ENCODE measurements at places on chromosomes 2 and 18.

DNA sequence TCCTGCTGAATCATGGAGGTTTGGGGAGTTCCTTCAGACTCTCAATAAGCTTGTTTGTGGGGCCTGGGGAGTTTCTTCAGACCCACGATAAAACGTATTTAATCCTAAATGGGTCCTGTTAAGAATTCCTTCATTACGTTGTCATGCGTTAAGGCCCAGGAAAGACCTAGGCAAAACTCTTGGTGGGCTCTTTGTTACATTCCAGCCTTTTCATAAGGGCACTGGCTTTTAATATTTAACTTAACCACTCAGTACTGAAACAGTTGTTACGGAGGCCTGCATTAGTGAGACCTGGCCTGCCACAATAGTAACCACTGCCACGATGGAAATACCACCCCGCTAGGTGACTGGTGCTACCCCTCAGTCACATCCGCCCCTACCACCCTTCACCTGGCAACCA is 17.5 kb upstream of the BIN1 start:
- no peak for DNase-seq

DNA sequence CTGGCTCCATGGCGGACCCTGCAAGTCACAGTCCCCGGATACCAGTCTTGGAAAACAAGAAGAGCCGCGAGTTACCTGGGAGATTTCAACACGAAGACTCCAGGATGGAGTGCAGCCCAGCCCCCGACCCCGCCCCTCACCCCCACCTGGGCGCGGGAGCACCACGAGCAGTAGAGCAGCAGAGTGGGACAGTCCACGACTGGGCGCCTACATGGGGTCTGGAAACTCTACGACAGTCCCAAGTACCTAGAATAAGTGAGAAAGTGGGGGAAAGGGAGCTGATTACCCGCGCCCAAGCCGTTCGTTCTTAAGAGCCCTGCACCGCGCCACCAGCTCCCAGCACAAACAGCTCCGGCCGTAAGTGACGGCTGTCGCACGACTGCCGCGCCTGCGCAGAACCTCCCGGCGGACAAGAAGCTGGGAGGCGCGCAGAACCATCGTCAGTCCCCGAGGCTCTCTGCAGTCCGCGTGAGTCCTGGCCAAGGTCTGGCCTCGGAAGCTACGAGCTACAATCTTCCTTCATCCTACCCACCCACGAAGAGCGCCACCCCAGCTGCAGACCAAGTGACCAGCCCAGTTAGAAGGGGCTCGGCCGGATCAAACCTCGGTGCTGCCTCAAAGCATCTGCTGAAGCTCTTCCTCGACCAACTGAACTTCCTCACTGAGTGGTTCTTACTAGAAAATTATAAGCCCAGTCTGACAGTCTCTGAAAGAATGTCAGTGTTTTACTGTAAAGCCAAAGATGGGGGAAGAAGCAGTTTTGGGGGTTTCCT is at the start of gene DPY30:
DPY30 (minus strand) TSS at position 359 of the 773 bp plus-strand sequence; CDS start at position 10, 349 bp downstream.
- peak; percentile 77 for DNase-seq

DNA sequence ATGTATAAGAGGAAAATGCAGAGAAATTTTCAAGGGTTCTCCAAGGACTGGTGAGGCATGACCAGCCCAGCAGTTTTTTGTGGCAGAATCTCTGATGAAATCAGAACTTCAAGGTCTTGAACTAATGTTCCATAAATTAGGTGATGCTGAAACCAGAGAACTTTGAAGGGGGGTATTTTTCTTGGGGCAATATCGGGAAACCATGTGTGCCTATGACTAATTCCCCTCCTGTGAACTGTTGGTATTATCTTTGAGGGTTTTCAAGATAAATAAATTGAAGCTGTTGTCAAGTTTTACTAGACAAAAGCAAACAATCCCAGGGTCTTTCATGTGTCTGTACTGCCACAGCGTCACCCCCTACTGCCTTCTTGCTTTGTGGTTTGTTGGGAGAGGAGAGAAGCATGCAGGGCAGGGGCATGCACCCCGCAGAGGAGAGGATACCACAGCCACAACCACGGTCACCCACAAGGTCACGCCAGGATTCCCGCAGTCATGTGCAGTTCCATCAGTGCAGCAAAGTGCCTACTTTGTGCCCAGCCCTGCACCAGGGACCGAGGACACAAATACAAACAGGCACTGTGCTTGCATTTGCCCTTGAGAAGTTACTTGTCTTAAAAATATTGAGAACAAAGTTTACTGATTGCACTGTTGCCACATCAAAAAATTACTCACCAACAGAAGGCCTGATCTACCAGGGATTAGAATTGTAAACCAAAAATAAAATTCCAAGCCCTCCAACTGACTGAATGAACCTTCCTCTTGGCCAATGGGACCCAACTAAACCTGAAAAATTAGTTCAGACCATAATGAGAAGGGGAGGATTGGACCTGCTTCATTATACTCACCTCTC is 413.3 kb upstream of the TRIB2 start:
- no peak for DNase-seq

DNA sequence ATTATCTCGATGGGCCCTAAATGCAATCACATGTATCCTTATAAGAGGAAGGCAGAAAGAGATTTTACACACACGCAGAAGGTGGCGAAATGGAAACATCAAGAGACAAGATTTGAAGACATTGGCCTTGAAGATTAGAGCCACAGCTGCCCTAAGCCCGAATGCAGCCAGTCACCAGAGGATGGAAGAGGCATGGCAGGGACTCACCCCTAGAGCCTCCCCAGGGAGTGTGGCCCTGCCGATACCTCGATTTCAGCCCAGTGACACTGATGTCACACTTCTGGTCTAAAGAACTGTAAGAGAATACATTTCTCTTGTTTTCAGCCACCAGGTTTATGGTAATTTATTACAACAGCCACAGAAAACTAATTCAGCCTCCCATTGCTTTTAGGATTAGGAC is 17.4 kb downstream of the TTC39C start:
- no peak for DNase-seq

DNA sequence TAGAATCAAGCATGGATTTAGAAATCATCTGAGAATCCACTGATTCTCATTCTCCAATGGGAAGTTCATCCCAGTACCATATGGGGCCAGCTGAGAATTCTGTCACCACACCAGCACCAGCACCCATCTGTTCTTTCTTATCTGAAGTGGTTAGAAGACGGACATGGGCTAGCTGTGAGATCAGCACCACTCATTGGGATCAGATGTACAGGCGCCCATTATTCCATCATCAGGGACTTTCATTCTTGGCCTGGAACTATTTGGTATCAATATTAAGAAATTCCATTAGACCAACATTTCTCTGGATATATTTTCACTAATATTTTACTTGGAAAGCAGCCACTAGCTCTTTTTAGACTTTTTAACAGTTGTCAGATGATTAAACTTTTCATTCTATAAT is 185.9 kb upstream of the LINC00305 start:
- no peak for DNase-seq

Data from stimulated activated CD4-positive, alpha-beta T cell treated with anti-CD3 and anti-CD28 coated beads, Interleukin-1b, Interleukin-23, amount 100 ng/mL, for 1 hour (primary cell).